Epithelial cell of alveolus of lung (primary cell): ENCODE measurements at places on chromosomes 2 and 18. TPM values are rescaled to one million over a fixed set of nuclear protein-coding genes. Genes with fewer than 3 reads are reported as not detected.

GAD1 gene
- not detected in 2 replicates for total RNA-seq

TMEM169 gene
- 0.16 and 0.65 TPM in 2 replicates for total RNA-seq

IL36RN gene
- total RNA-seq: not detected in 2 replicates

VWC2L gene
- not detected in 2 replicates for total RNA-seq

SKOR2 gene
- total RNA-seq: not detected in 2 replicates

DSEL gene
- 12.2 and 30.4 TPM in 2 replicates for total RNA-seq

FBXO36 gene
- 4.3 and 9.1 TPM in 2 replicates for total RNA-seq

VAPA gene
- total RNA-seq: 171 and 242 TPM in 2 replicates

REG1A gene
- total RNA-seq: not detected in 2 replicates

TPGS2 gene
- 93.2 and 170 TPM in 2 replicates for total RNA-seq

TNFAIP6 gene
- total RNA-seq: 32.4 and 48.5 TPM in 2 replicates

DSC3 gene
- total RNA-seq: 1.4 and 2.5 TPM in 2 replicates

TUBA3E gene
- total RNA-seq: not detected in 2 replicates

C2orf66 gene
- 0.24 TPM in 1 of 2 replicates, not detected in the other for total RNA-seq

KCNK3 gene
- 3.9 TPM in 1 of 2 replicates, not detected in the other for total RNA-seq

GAL3ST2 gene
- 0.64 TPM in 1 of 2 replicates, not detected in the other for total RNA-seq

REG3G gene
- total RNA-seq: not detected in 2 replicates

MOCOS gene
- total RNA-seq: 1.3 and 1.4 TPM in 2 replicates

SERPINB3 gene
- total RNA-seq: under 0.01 TPM in 1 of 2 replicates, not detected in the other

CFAP65 gene
- total RNA-seq: not detected in 2 replicates

MERTK gene
- 1.0 and 2.7 TPM in 2 replicates for total RNA-seq

PPP1R1C gene
- 0.91 and 0.96 TPM in 2 replicates for total RNA-seq

NEU2 gene
- not detected in 2 replicates for total RNA-seq

MYOM1 gene
- total RNA-seq: 0.13 and 0.48 TPM in 2 replicates

GPR155 gene
- total RNA-seq: 1.6 and 2.2 TPM in 2 replicates

NRP2 gene
- 35.7 and 51.8 TPM in 2 replicates for total RNA-seq

ERICH2 gene
- total RNA-seq: 4.5 TPM in 1 of 2 replicates, not detected in the other

VAMP8 gene
- total RNA-seq: 3.2 and 13.1 TPM in 2 replicates

DNAJC5G gene
- not detected in 2 replicates for total RNA-seq

HES6 gene
- 2.2 and 4.1 TPM in 2 replicates for total RNA-seq

HOXD12 gene
- total RNA-seq: not detected in 2 replicates

C2orf80 gene
- total RNA-seq: not detected in 2 replicates

PROM2 gene
- total RNA-seq: 0.72 and 1.0 TPM in 2 replicates

SCN7A gene
- total RNA-seq: 3.5 and 5.2 TPM in 2 replicates

GKN1 gene
- total RNA-seq: not detected in 2 replicates

DPP4 gene
- 13.3 and 83.8 TPM in 2 replicates for total RNA-seq

RNU2-63P gene
- not detected in 2 replicates for total RNA-seq

ALMS1 gene
- 12.9 and 16.7 TPM in 2 replicates for total RNA-seq

KHK gene
- total RNA-seq: 0.24 and 1.0 TPM in 2 replicates

SLC19A3 gene
- total RNA-seq: 1.0 and 1.9 TPM in 2 replicates

MROH2A gene
- total RNA-seq: not detected in 2 replicates

DES gene
- under 0.01 and 20.4 TPM in 2 replicates for total RNA-seq

IL37 gene
- total RNA-seq: not detected in 2 replicates

TFPI gene
- 210 and 396 TPM in 2 replicates for total RNA-seq

TDRD15 gene
- not detected in 2 replicates for total RNA-seq

EIF2AK3 gene
- total RNA-seq: 12.5 and 17.0 TPM in 2 replicates

CABYR gene
- total RNA-seq: 0.88 and 6.9 TPM in 2 replicates

TMEM182 gene
- 2.6 and 2.7 TPM in 2 replicates for total RNA-seq

CDKL4 gene
- 0.32 TPM in 1 of 2 replicates, not detected in the other for total RNA-seq

ERFE gene
- 2.4 and 9.1 TPM in 2 replicates for total RNA-seq

ACTR1B gene
- total RNA-seq: 40.2 and 46.7 TPM in 2 replicates

MLPH gene
- 9.6 and 47.4 TPM in 2 replicates for total RNA-seq

GCG gene
- not detected in 2 replicates for total RNA-seq

RTP5 gene
- not detected in 2 replicates for total RNA-seq

PFN4 gene
- total RNA-seq: 0.39 TPM in 1 of 2 replicates, not detected in the other

C2orf81 gene
- total RNA-seq: 0.72 and 2.1 TPM in 2 replicates

TNS1 gene
- total RNA-seq: 29.6 and 78.2 TPM in 2 replicates

CNTNAP5 gene
- not detected in 2 replicates for total RNA-seq

IL1A gene
- 0.24 and 14.7 TPM in 2 replicates for total RNA-seq
